ENCODE measurements at places on chromosomes 11 and 22.

- peak; percentile 91 for DNase-seq
Observed at GRCh38 chr11:81237139-81237538, 1496.5 kb downstream of the FAM181B start.

DNA sequence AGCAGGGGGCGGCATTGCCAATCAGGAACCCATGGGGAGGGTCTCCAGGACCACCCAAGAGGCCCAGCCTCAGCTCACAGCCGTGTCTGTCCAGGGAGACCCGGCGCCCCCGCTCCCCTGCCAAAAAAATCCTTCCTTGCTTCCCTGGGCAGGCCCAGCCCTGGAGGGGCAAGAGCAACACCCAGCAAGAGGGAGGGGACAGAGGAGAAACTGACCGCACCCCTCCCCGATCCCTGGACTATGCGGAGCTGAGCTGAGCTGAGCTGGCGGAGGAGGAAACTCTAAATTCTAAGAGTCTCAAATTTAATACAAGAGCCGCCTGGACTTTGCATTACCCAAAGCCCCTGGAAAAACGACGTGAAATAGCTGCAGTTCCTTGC is 52.0 kb upstream of the SHISAL1 start:
- DNase-seq = no peak

DNA sequence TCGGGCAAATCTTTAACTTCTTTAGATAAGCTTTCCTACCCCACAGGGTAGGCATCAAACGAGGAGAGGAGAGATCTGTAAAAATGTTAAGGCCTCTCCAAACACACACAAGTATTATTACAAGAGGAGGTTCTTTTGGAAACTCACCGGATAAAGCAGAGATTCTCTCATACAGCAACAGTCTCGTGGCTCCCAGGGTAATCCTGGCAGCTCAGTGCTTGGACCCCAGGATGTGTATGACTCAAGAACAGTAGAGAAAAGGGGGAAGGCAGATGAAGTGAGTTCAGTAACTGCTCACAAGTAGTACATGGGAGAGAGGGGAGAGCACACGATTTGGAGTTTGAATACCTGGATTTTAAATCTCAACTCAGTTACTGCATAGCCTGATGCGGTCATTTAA is 120.9 kb downstream of the FEZ1 start:
- no peak for DNase-seq

GRCh38 chr11:108508653-108509593 is 10.7 kb upstream of the POGLUT3 start:
- DNase-seq = no peak

DNA sequence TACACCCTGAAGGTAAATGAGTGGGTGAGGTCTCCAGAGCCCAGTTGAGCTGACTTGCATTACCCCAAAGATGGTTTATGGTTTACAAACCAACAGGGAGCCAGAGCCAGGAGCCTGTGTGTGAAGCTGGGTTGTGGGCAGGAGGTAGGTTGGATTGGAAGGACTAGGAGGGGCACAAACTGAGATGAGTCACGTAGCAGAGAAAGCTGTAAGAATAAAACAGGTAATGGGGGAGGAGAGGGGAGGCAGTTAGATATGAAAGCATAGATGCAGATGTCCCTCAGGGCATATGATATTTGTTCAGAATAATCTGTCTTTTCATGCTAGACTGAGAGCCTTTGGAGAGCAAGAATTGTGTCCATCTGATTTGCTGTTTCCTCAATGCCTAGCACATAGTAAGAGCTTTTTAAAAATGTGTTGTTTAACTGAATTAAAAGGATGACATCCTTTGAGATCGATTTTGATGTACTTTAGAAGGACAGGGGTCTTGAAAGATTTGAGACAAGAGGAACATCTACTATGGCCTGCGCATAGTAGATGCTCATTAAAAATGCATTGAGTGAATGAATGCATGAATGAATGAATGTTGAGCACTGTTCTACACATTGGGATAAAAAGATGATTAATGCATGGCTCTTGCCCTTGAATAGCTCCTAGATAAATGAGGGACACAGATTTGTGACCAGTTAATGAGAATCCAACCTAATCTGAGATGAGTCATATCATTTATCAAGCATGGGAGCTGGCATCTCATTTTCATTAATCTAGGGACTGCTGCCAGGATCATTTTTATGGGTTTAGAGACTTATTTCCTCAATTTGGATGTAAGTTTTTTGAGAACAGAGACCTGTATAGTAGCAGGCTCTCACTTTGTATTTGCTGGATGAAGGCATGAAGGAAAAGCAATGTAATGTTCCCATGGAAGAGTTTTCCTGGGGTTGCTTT is 175.8 kb upstream of the BDNF start:
- DNase-seq = no peak

GRCh38 chr22:18148293-18148965 is 1.5 kb upstream of the USP18 start:
- DNase-seq = no peak

GRCh38 chr11:119373921-119374631 is 7.4 kb downstream of the USP2 start:
- DNase-seq = peak; percentile 94

DNA sequence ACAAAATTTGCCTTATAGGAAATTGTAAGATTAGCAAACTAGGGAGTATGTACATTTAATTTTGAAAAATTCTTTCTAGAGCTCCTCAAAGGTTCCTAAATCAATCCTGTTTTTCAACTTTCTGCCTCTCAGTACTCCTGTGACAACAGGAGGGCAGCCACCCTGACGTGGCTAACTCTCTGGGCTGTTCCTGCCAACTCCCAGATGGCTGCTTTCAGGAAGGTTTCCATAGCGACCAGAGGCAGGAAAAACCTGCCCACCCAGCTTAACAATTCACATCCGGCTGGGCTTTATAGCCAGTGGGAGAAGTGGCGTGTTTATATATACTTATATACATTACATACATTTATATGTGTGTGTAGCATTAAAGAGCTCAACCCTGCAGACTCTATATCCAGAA is 26.5 kb downstream of the SGSM3 start:
- DNase-seq = peak; percentile 72

- no peak for DNase-seq
Observed at GRCh38 chr11:21965221-21965620, 227.7 kb upstream of the ANO5 start.

DNA sequence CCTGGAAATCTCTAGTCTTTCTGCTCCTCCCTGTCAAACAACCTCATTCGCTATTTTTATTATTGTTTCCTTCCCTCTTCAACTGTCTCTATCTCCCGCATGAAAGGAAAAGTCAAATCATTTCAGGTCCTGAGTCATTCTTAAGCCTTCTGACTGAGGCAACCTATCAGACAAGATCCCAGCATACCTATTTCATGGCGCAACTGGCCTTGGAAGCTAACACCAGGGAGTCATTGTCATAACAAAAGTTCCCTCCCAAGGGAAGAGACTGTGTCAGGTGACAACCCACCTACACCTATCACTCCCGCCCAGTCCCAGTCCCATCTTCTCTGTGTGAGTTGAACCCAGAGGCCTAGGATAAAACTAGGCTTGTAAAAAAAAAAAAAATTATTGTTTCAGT is 10.2 kb upstream of the ARHGAP42 start:
- DNase-seq = no peak

Data from eye (tissue), 1 donor.